ENCODE measurements at places on chromosomes 2 and 18. TPM values are rescaled to one million over a fixed set of nuclear protein-coding genes. Genes with fewer than 3 reads are reported as not detected.

The ZNF24 gene
- 35.5 TPM for total RNA-seq

The LIPG gene
- 48.9 TPM for total RNA-seq

The KCNG2 gene
- total RNA-seq, result 0.19 TPM

The LHCGR gene
- total RNA-seq, result not detected

The LYG2 gene
- total RNA-seq, result not detected

Data from regular cardiac myocyte (primary cell).